HS-5 (cell line): ENCODE measurements at places on chromosomes 3 and 15.

DNA sequence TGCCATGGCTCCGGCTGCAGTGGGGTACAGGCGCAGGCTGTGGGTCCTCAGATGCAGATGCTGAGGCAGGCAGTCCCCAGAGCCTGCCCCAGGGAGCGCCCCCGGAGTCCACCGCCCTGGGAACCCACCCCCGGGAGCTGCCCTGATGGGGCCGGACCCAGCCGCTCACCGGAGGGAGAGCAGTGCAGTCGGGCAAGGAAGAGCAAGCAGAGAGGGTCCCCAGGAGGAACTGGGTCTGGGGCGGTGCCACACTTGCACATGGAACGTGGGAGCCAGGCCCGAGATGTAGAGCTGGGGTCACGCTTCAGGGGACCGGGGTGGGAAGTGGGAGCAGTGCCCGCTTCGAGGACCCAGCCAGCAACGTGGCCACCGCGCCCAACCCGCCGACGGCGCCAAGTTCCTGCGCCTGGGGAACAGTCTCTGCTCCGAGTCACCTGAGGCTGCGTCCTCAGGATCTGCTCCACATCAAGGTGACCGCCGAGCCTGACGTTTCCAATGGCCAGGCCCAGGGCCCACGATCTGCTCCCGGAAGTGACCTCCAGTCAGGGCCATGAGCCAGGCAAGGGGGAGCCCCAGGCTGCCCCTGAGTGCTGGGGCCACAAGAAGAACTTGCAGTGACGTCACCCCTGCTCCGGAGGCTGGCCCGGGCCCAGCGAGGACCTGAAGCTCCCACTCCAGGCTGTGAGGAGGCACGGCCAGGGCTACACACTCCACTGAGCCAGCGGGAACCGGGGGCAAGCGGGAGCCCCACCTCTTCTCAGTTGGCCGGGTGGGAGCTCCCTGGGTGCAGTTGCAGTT lies 27.0 kb upstream of the TFG start:
- DNase-seq = no peak

GRCh38 chr15:81098861-81099651 lies 35.0 kb upstream of the CFAP161 start:
- DNase-seq = no peak

GRCh38 chr15:31221936-31222515 lies 104.6 kb upstream of the KLF13 start:
- no peak for DNase-seq

DNA sequence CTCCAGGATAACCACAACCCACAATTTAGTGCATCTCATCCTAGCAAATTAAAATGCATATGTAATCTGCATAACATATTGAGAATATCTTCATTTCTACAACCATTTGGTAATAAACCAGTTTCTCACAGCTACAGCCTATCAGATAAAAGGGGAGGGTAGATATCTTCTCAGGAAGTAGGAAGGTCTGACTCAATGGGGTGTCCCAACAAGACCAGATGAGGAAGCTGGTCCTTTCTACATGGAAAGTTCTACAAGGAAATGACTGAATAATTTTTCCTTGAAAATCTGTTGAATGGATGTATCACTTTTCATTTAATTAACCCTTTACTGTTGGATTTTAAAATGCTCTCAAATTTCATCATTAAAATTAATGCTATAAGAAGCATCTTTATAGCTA lies 17.4 kb upstream of the TMPRSS7 start:
- no peak for DNase-seq

- DNase-seq = no peak
Observed at GRCh38 chr3:155079468-155079745, 712 bp upstream of the MME start.

DNA sequence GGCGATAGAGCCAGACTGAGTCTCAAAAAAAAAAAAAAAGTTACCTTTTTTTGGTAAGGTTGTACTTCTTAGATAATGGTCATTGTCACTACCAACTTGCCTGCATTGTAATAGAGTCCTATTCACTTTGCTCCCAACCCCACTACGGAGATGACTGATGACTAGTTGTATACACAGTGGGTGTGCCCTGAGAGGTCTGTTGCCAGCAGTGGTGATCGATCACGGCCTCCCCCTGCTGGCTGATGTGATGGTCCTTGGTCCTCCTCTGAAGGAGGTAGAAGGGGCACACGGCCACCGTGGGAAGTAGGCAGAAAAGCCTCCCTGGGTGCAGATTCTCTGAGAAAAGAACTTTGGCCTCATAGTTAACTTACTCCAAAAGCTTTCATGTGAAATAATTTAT lies 10.7 kb downstream of the GCNT3 start:
- peak; percentile 37 for DNase-seq

GRCh38 chr3:113232342-113232741 lies 21.0 kb downstream of the BOC start:
- no peak for DNase-seq
